ENCODE measurements at places on chromosomes 3 and 15. TPM values are rescaled to one million over a fixed set of nuclear protein-coding genes. Genes with fewer than 3 reads are reported as not detected.

SPTBN5 gene
- total RNA-seq: 0.11 TPM

TNFAIP8L3 gene
- total RNA-seq: 6.8 TPM

DUOXA1 gene
- total RNA-seq: not detected

EIF2A gene
- total RNA-seq: 125 TPM

HHATL gene
- total RNA-seq: not detected

VGLL3 gene
- 213 TPM for total RNA-seq

SCAMP5 gene
- total RNA-seq: 4.0 TPM

SCG3 gene
- not detected for total RNA-seq

CHST14 gene
- 26.6 TPM for total RNA-seq

NUP210 gene
- total RNA-seq: under 0.01 TPM

GATA2 gene
- total RNA-seq: 28.6 TPM

DCBLD2 gene
- total RNA-seq: 151 TPM

SNX22 gene
- not detected for total RNA-seq

IL20RB gene
- total RNA-seq: 107 TPM

WDR72 gene
- total RNA-seq: not detected

RTF1 gene
- total RNA-seq: 16.3 TPM

DUOX2 gene
- total RNA-seq: not detected
